Thyroid gland (tissue), 4 donors: ENCODE measurements at places on chromosomes 3 and 15. TPM values are rescaled to one million over a fixed set of nuclear protein-coding genes. Genes with fewer than 3 reads are reported as not detected.

DNA sequence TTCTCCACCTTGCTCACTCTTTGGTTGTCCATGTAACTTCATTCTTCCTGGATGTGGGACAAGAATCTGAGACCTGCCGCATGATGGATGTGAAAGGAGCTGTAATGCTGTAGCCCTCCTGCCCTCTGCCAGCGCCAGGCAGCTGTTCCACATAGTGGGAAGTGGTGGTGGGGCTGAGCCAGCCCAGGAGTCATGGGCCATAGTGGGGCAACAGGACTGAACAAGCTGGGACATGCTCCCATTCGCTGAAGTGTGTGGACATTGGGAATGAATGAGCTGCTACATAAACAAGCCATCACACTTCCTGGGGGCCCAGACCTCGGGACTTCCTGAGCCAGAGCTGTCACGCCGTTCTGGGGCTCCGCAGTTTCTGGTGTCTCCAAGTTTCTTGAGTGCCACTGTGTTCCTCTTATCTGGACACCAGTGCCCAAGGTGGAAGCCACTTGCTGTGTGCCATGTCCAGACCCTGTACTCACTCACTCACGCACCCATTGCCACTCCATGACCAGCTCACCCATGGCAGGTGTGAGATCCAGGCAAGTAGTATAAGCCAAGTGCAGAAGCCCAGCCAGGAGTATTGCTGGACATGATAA, 624.3 kb upstream of the EPHA6 start:
- DNase-seq: no peak

DNA sequence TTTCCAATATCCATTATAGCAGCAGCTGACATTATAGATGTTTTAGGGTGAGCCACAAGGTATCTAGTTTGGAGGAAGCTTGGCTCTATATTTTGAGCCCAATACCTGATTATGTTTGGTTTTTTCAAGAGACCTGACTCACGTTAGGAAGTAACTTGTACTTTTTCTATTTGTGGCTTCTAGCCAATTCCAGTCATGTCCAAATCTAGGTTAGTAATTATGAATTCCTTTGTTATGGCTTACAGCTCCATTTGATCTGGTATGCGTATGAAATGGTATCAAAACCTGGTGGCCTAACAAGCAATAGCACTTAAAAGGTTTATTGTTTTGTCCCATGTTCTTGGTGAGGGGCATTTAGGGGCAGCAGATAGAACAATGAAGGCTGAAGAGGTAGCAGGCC, 115.9 kb downstream of the TOP2B start:
- DNase-seq: no peak

GRCh38 chr3:122003112-122003511, 18.9 kb downstream of the ILDR1 start:
- DNase-seq: no peak

- DNase-seq: no peak
Measured at GRCh38 chr15:40806672-40807027, 239 bp upstream of the ZFYVE19 start.

DNA sequence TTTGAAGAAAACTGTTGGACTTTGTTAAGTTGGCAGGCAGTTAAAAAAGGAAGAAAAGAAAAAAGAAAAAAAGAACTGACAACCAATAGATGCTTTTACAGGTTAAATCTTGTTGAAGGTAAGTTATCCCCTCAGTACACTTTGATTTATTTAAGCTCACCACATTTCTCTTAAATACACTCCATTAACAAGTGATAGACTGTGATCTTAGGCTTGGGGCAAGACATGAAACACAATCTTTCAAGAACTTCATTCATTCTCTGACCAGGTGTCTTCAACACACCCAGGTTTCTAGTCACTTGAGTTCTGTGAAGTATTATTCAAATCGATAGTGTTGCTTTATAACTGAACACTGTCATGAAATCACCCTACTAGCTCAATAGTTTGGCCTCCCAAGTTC, 751.9 kb downstream of the ROBO1 start:
- DNase-seq: no peak

DNA sequence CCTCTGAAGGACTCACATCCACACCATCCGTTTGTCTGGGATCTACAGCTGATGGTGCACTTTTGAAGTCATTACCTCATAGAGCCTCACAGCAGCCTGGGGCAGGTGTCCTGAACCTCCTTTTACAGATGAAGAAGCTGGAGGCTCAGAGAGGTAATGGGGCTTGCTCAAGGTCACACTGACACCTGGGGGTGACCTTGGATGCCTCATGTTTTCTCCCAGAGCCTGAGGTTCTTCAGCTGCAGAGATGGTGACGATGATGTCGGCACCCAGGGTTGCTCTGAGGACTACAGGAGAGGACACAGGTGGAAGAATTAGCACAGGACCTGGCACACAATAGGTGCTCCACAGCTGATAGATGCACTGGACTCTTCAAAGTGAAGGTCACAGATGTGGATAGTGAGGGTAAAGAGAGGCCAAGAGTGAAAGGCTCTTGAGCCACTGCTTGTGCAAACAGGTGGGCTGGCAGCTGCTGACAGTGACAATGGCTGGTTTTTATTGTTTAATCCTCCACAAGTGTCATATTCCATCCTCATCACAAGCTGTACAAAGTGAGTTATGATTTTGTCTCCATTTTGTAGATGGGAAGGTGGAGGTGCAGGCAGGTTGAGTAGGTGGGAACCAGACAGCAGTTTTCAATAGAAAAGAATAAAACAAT, 17.4 kb upstream of the ATP2B2 start:
- no peak for DNase-seq

GRCh38 chr3:131216801-131217200, 164.8 kb upstream of the NUDT16 start:
- DNase-seq: no peak

- no peak for DNase-seq
Measured at GRCh38 chr3:117853923-117854668, 1144.5 kb downstream of the TUSC7 start.

GRCh38 chr15:88610701-88611231, 10.4 kb upstream of the AEN start:
- no peak for DNase-seq

- no peak for DNase-seq
Measured at GRCh38 chr3:27657404-27657803, 64.7 kb downstream of the EOMES start.

DNA sequence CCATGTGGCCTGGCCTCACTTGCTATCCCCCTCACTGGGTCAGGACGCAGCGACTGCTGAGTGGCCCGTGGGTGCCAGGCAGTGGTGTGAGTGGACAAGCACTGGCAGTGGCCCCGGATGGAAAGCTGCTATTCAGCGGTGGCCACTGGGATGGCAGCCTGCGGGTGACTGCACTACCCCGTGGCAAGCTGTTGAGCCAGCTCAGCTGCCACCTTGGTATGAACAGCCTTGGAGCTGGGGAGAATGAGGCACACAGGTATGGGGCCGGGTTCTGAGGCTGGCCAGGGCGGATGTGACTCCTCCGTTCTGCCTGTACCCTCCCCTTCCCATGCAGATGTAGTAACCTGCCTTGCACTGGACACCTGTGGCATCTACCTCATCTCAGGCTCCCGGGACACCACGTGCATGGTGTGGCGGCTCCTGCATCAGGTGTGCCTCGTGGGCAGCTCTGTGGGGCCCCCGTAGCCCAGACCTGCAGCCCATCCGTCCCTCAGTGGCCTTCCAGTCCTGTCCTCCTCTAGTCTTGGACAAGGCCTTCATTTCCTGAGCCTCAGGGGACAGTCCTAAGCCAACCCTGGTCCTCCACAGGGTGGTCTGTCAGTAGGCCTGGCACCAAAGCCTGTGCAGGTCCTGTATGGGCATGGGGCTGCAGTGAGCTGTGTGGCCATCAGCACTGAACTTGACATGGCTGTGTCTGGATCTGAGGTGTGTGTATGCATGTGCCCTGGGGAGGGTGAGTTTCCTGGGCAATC, 28.2 kb downstream of the NBEAL2 start:
- DNase-seq: no peak

GRCh38 chr15:66505430-66505811, 295 bp downstream of the ZWILCH start:
- no peak for DNase-seq

GRCh38 chr15:40313531-40314398, 6.0 kb upstream of the PLCB2 start:
- peak; percentile 97 for DNase-seq

- no peak for DNase-seq
Measured at GRCh38 chr15:79516646-79517045, 84.5 kb downstream of the MINAR1 start.

Gene EHHADH
- total RNA-seq: 23.7 TPM

Gene RBP2
- total RNA-seq: not detected

Gene HIGD2B
- 0.33 TPM for total RNA-seq

Gene TRH
- not detected for total RNA-seq

Gene NDUFB4
- 158 TPM for total RNA-seq

Gene TERC
- total RNA-seq: 174 TPM

Gene SNTN
- total RNA-seq: not detected

Gene CHDH
- 7.5 TPM for total RNA-seq

Gene TMEM207
- total RNA-seq: not detected

Gene CERS3
- total RNA-seq: not detected
